ENCODE measurements at places on chromosomes 12 and 14.

- DNase-seq = peak; percentile 79
Measured at GRCh38 chr12:77010691-77011548, 54.4 kb downstream of the E2F7 start.

GRCh38 chr14:50040401-50040775, 76.0 kb downstream of the VCPKMT start:
- peak; percentile 83 for DNase-seq

- no peak for DNase-seq
Measured at GRCh38 chr12:103144278-103144677, 186.8 kb downstream of the ASCL1 start.

DNA sequence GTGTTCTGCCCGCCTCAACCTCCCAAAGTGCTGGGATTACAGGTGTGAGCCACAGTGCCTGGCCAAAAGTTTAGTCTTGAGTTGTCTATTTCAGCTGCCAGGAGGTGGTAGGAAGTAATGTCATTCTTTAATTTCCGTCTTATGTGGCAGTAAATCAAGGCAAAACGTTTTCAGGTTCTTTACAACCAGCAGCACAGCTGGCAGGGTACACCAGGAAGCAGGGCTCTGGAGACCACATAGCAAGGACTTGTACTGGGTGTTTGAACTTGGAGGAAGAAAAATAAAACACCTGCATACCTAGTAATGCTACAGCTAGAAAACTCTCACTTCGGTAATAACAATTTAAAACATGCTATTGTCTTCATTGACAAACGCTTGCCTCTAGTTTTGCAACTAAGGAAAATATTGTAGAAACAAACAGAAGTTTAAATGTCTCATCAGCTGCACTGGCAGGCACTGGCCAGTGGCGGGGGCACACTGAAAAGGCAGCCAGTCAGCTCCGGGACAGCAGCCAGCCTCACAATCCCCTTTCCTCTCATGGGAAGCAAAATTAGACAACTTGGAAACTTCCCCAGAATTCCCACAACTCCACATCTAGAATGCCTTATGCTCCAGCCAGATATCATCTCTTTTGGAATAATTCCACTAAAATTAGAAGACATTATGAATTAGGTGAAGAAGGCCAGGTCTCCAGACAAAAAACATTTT, 72.2 kb downstream of the CLIP1 start:
- no peak for DNase-seq

DNA sequence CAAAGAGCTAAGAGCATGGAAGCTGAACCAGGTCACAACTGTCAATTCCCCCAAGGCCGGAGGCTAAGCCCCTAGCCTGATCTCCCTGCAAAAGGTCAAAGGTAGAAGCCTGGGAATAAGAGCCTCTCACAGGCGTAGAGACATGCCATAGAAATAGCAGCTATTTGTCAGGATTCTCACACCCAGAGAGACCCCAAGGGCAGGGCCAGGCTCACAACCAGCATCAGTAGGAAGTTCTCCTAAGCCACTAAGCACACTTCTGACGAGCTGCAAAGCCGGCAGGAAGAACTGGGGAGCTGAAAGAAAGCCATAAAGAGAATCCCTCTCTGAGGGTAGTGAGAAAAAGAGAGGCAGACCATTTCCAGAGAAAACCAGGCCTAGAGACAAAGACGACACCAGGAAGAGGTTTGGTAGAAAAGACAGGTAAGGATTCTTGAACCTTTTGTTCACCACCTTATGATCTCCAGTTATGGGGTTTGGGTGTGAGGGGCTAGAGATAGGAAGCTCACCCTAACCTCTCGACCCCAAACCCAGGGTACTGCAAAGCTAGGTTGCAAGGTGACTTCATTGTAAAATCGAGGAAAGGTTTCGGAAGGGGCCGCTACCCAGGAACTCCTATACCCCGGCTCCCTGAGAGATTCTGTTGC, 1.0 kb downstream of the SMARCC2 start:
- DNase-seq = no peak

DNA sequence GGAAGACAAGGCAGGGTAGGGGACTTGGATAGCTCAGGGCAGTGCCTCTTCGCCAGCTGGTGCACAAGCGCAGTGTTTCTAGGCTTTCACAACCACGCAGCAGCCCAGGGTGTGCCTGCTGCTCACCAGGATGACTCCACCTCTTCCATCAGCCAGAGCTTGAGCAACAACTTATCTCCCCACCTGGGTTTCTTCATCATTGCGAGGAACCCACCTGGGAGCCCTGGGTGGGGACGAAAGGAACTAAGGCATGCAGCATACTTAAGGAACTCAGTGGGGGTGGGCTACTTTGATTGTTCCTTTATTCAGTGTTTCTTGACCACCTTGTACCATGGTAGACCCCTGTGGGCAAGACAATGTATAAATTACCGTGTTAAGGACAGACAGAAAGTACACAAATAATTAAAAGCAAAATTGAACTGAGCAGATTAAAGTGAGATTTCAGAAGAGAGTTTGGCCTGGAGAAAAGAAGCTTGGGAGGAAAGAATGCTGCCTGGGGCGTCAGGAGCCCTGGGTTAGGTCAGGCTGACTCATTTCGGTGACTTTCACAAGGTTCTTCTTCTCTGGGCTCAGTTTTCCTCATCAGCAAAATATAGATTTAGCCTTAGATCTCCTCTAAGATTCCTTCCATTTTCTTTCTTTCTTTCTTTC, 22.9 kb downstream of the KRT18 start:
- DNase-seq = peak; percentile 94

- DNase-seq = no peak
Measured at GRCh38 chr12:129074379-129074778, 221.1 kb downstream of the GLT1D1 start.

DNA sequence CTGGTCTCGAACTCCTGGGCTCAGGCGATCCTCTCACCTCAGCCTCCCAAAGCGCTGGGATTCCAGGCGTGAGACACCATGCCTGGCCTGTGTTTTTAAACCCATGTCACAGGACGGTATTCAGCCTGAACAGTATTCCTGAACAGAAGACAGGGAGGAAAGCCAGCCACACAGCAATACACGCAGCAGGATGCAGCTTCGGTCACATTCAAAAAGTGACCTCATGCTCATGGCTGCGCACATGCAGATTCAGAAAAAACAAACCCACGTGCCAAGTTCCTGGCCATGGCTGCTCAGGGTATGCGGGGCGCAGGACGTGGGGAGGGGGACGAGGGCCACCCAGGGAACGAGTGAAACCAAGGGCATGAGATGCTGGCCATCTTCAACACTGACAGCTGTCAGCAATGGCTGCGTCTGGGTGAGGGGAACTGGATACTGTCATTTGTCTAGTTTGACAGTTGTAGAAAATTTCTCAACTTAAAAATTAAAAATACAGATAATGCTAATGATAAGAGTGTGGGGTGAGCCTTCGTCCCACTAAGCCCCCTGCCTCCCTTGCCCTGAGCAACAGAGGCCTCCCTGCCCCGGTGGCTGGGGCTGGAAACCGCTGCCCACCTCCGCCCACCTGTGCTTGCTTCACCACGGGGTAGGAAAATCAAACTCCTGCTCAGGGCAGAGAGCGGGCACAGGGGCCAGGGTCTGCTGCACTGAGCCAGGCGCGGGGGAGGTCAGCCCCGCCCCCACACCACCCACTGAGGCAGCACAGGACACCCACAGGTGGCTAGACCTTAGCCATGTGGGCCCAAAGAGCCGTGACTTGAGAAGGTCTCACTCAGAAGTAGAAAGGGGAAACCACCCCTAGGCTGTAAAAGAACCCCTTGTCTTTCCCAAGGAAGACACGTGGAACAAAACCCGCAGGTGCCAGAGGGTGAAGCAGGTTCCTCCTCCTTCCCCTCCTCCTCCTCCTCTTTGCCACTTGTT, 84.2 kb downstream of the SCARB1 start:
- DNase-seq = no peak

GRCh38 chr12:82357340-82357739, 847 bp downstream of the CCDC59 start:
- no peak for DNase-seq

- no peak for DNase-seq
Measured at GRCh38 chr12:115623764-115624334, 653.6 kb downstream of the MED13L start.

GRCh38 chr12:92039046-92039445, 106.6 kb downstream of the BTG1 start:
- DNase-seq = no peak

GRCh38 chr14:20613094-20614037, 22.2 kb upstream of the RNASE12 start:
- DNase-seq = peak; percentile 94

- DNase-seq = no peak
Measured at GRCh38 chr14:23864259-23864658, 89.3 kb upstream of the DHRS4 start.

DNA sequence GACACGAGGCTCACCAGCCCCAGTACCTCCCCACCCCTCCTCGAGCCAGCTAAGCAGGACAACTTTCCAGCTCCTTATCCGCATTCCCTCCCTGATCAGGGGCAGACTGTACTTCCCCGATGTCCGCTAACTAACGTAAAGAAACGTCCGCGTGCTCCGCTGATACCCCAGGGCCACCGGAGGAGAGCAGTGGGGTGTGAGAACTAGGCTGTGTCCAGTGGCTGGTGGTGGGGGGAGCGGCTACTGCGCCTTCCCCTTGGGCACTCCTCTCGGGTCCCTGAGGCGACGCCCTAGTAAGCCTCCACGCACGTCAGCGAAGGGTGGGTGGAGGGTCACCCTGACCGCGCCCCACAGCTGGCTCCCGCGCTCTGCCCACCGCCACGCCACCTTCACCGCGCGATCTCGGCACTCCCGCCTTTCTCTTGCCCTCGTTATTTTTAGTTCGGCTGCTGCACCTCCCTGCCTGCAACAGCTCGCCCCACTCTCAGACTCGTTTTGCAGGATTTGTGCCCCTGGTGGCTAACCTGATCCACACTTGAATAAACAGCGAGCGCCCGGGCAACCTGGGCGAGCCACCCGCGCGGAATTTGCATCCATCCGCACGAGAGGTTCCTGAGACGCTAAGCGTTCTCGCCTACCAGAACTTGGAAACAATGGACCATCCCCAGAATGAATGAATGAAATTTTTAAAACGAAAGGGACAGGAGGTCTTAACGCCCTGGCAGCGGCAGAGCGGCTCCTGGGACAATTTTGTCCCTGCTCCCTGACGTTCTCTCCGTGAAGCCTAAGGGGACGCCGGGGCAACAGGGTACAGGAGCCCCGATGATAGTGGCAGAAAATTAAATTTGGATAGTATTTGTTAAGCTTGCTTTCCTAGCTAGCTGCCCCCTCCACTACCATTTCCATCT, 6.9 kb upstream of the BMP4 start:
- peak; percentile 68 for DNase-seq

GRCh38 chr14:61524936-61525292, 170.4 kb upstream of the HIF1A start:
- no peak for DNase-seq

- no peak for DNase-seq
Measured at GRCh38 chr14:93924592-93925355, 2.4 kb upstream of the FAM181A start.

DNA sequence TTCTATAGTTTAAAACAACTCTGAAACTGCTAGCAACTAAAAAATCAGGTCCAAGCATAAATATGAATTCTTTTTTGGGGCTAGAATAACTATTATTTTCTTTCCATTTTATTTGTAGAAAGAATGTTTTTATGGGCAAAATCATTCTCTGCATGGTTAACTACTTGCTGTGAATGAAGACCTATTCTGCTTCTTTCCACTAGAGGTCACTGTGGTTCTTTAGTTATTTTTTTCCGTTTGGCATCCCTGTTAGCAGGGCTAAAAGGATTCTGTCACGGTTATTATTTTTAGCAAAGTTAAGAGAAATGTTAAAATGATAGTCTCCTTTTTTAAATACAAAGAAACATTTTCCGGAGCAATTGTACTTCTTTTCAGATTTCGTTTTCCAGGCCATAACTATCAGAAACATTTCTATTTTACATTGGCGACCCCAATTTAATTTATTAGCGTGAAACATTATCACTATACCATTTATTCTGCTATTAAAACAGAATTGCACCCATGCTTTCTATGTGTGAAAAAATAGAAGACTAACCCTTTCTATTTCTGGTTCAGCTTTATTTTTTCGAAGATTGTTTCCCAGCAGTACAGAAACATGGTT, 404.8 kb downstream of the ATP23 start:
- DNase-seq = peak; percentile 41

- DNase-seq = no peak
Measured at GRCh38 chr12:129190827-129191226, 337.5 kb downstream of the GLT1D1 start.

GRCh38 chr14:101732118-101732517, 29.4 kb upstream of the PPP2R5C start:
- DNase-seq = peak; percentile 41

GRCh38 chr12:69007101-69007854, 74.3 kb upstream of the CPM start:
- peak; percentile 76 for DNase-seq

- DNase-seq = no peak
Measured at GRCh38 chr14:22231018-22231417, 358.0 kb downstream of the DAD1 start.

- DNase-seq = peak; percentile 50
Measured at GRCh38 chr12:47551426-47551851, 154.4 kb downstream of the RPAP3 start.

DNA sequence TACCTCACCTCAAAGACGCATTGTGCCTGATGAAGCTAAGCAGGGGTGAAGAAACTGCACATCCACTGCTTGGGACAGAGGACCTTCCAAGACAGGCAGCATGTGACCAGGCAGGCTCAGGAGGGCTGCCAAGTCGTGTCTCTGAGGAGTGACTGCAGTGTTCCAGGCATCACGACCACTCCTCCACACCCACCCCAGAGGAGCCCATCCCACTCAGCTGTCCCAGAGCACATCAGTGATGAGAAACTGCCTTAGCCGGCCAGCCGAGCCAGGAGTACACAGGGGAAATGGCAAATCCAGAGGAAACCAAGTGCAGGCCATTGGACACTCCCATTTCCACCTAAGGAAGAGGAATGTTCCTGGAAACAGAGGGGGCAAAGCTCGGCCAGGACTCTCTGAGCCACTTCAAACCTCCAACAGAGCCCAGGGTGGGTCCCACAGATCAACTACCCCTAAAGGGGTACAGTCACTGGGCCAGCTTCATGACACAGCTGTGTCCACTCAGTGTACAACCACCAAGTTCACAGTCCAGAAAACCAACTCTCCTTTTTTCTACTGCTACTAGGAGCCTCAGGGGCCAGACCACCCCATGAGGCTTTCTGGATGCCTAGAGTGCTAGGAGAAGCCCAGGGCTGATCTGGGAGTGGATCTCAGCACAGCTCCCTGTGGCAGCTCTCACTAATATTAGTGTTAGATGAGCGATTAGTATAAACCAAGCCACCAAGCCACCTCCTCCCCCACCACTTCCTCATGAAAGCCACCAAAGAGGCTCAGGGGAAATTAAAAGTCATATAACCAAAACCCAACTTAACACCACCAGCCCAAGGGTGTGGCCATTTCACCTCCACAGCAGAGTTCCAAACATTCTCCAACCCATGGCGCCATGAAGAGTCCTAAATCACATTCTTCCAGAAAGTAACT, 15.4 kb downstream of the PXN start:
- DNase-seq = no peak

- DNase-seq = peak; percentile 47
Measured at GRCh38 chr12:102824218-102824835, 92.7 kb downstream of the PAH start.

GRCh38 chr14:104927432-104927816, 2.7 kb downstream of the PLD4 start:
- DNase-seq = no peak

GRCh38 chr14:61837336-61838229, 75.4 kb downstream of the SNAPC1 start:
- peak; percentile 85 for DNase-seq

GRCh38 chr14:78403278-78403815, 233.2 kb downstream of the NRXN3 start:
- peak; percentile 4 for DNase-seq
